ENCODE measurements at places on chromosomes 3 and 15.

DNA sequence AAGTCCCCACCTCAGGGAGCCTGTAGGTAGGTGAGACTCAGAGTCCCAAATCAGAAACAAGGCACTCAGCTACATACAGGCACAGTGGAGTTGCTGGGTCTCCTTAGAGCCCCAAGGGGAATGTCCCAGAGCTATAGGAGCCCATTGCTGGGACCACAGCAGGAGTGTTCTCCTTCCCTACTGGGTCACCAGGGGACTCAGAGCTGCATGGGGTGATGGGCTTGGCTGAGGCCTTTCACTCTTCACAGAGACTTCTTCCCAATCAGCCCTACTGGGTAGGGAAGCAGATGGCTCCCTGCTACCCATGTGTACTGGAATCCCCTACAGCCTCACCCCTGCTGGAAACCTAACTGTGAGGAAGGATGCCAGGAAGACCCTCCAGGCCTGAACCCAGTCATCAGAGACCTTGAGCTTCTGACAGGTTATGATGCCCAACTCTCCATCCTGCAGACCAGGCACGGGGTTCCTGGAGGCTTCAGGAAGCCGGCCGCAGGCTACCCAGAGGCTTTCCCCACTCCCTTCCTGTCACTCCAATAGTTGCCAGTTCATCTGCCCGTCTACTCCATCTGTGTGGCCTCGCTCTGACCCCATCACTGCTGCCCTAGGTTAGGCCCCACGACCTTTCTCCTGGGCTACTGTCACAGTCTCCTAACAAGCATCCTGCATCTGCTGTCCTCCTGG lies 24.0 kb downstream of the RASGRF1 start:
- DNase-seq, result no peak

- DNase-seq, result no peak
Observed at GRCh38 chr15:91694831-91695210, 158.7 kb upstream of the SLCO3A1 start.

DNA sequence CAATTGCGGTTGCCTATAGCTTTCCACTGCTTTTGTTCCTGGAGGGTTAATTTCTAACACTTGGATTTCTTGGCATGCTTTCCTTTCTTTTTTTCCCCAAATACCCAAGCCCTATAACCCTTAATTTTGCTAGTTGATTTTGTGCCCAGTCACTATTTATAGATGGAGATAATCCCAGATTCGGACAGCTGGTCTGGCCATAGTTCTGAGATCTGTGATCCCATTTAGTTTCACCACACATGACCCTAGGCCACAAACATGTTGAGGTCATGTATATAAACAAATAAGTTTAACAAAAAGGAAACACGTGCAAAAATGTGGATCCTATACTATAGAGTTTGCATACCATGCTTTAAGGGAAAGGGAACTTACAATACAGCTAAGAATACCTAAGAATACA lies 111.4 kb downstream of the ZMAT3 start:
- no peak for DNase-seq

- no peak for DNase-seq
Observed at GRCh38 chr15:25694239-25694584, 168.9 kb downstream of the ATP10A start.

GRCh38 chr3:14744556-14744955 lies 69.6 kb downstream of the C3orf20 start:
- DNase-seq, result no peak

DNA sequence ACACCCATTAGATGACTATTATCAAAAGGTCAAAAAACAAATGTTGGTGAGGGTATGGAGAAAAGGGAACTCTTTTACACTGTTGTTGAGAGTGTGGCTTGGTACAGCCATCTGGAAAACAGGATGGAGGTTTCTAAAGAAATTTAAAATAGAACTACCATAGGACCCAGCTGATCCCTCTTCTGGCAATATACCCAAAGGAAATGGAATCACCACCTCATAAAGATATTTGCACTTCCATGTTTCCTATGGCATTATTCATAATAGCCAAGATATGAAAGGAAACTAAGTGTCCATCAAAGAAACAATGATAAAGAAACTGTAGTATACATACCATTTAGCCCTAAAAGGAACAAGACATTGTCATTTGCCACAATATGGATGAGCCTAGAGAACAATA lies 186.3 kb downstream of the SCAPER start:
- no peak for DNase-seq

DNA sequence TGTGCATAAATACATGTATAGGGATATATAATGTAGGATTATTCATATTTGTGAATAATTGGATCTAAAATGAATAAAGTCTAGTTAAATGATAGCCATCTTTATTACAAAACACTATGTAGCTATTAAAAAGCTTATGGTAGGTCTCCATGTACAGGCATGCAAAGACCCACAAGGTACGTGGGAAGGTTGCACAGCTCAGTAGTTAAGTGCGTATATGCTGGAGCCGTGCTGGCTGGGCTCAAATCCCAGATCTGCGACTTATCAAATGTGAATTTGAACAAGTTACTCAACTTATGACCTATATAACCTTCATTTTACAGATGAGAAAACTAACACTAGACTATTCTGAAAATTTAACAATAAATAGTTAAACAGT lies 100.6 kb downstream of the MYH15 start:
- no peak for DNase-seq

DNA sequence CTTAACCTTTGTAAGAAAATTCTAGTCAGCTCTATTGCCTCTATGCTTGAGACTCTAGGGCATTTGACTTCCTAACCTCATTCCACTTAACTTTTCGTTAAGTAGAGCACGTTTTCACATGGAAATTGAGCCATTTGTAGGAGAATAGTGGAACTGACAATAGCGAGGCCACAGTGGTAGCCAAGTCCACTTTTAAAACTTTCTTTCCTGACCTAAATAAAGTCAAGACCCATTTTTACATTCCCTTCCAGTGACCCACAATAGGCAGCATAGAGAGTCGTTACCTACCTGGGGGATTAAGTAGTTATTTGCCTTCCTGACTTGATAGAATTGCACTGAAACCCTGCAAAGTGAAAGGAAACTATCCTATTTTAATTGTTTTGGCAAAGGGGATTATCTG lies 386.0 kb upstream of the NECTIN3 start:
- no peak for DNase-seq

GRCh38 chr3:178072391-178073305 lies 463.6 kb upstream of the KCNMB2 start:
- no peak for DNase-seq

DNA sequence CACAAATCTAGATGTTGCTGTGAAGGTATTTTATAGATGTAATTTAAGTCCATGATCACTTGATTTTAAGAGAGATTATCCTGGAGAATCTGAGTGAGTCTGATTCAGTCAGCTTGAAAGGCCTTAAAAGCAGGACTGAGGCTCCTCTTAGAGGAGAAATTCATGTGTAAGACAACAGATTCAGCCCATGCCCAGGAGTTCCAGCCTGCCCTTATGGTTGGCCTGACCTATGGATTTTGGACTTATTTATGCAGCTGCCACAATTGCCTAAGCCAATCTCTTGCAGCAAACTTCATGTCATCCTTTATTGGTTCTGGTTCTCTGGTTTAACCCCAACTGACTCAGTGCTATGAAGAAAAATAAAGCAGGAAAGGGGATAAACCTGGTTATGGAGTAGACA lies 296.5 kb upstream of the RASGRP1 start:
- no peak for DNase-seq

DNA sequence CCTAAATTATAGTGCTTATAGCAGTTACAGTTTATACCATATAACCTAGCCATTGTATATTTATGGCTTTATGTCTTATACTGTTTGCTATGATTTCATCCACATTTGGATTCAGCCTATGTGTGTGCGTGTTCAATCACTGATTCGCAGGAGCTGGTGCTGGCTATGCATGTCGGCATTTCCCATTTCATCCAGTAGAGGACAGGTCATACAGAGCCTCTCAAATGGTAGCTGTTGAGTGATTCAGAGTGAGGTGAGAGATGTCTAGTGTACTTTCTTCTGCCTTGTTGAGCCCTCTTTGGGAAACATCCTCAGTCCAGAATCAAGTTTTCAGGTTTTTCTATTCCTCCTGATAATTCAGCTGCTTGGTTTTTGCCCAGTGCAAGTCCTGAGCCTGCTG lies 76.1 kb downstream of the FRMD4B start:
- no peak for DNase-seq

DNA sequence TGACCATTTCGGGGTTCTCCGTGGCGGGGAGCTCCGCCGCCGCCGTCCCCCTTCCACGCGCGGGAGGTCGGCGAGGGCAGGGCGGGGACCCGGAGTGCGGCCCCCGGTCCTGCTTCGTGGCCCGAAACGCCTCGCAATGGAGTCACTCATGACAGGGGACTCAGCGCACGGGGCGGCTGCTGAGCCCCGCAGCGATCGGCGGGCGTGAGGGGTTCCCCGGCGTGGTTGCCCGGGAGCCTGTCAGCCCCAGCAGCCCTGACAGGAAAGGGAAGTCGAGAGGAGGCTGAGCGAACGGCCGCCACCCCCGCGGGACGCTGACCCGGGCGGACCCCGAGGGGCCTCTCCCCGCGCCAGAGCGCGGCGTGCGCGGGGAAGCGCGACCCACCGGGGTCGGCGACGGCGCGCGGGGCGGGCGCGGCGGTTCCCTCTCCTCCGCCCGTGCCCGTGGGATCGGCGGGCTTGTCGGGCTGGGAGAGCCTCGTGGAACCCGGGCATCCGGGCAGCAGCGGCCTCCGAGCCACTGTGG lies 564 bp upstream of the PIGZ start:
- DNase-seq, result peak; percentile 62

GRCh38 chr3:191143224-191143623 lies 55.8 kb upstream of the OSTN start:
- no peak for DNase-seq

DNA sequence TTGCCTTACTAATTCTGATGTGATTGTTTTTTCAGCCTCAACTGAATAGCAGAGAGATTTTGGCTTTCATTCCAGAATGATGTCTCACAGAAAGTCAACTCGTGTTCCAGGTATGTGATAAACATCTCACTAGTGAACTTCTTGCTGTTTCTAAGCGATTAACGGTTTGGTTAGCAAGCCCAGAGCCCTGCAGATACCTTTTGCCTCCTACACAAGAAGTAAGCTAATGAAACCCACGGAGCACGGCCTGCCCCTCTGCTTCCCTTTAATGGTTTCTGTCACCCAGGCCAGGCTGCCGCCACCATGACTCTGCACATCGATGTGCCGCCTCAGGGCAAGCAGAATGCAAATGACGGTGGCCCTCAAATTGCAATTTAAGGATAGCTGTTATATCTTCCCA lies 155.9 kb upstream of the ICE2 start:
- no peak for DNase-seq

DNA sequence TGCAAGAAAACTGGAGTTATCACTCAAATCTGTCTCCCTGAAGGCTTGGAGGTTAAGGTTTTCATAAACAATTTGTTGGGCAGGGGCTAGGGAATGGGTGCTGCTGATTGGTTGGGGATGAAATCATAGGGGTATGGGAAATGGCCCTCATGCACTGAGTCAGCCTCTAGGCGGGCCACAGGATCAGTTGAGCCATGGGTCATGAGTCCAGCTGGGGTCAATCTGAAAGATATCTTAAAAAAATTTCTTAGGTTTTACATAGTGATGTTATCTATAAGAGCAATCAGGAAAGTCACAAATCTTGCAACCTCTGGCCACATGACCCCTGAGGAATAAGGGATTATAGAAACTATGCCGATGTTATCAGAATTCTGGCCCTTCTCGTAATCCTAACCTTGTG lies 491.7 kb downstream of the ZIC1 start:
- DNase-seq, result no peak

DNA sequence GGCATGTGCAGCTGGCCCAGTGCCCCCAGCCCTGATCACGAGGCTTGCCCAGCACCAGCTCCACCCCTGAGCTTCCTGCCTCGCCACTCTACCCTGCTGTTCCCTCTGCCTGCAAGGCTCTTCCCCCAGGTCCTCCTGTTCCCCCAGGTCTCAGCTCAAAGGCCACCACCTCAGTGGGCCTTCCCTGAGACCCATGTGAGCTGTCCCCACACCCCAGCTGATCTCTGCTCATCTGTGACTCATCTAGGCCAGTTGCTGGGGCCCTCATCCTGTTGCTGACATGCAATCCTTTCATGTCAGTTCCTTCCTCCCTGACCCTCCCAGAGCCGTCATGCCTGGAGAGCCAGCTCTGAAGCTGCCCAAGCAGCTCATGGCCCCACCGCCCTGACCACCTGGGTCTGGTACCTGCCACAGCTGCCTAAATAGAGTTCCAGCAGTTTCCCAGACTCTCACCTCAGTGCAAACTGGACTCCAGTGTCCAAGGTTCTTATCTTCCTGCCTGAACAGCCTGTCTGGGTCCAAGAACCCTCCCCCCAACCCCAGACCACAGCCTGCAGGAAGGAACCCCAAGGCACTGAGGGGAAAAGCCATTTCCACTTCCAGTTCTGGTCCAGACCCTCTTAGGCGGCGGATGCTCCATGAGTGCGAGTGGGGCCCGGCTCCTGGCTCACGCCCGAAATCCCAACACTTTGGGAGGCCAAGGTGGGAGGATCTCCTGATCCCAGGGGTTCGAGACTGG lies 116.6 kb upstream of the IQSEC1 start:
- DNase-seq, result peak; percentile 22

GRCh38 chr15:38600236-38600635 lies 35.6 kb upstream of the RASGRP1 start:
- DNase-seq, result no peak

DNA sequence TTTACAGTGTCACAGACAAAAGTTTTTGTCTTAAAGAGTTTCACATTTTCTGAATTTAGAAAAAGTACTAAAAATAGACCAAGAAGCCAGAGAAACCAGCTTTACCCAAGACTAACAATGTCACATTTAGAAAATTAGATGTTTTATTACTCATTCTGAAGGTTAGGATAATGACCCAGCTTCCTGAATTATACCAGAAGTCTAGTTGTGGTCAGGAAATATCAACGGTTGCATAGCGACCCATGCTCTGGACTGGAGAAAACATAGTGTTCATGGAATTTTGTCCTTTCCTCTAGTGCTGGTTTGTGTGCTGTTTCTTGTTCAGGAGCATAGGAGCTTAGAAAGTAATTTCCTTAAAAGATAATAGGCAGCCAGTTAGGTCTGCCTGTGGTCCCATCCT lies 59.0 kb downstream of the DPPA2 start:
- no peak for DNase-seq

DNA sequence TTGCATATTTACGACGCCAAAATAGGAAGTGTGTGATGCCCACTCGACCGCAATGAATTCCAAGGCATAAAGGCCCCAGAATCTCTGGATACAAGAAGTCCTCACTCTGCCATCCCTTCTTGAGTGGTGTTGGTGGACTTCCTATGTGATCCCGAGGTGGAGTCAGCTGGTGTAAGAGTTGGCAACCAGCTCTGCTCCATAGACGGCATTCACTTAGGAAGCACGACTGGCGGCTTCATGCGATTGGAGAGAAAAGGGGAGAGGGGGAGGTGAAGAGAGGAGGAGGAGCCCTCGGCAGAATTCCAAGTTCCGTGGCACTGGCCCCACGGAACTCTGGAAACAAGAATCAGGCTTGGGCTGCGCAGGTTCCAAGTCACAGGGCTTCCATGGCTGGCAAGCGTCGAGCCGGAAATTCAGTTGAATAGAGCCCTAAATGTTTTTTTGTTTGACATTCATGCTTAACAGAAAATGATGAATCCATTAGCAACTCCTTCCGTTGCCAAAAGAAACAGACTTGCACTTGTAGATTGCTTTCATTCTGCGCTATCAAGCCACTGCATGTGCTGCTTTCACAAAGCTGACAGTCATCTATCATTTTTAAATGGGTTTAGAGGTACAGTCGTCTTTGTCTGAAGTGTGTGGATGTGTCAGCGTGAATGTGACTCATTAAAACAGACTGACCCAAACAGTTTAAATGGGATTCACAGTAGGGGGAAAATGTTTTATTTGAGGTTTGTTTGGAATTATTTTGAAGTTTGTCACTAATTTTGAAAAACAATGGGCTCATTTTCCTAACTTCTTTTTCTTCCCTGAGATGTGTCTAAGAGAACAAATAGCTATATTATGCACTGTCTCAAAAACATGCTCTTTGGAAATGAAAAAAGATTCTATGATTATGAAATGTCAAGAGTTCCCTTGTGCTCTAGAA lies 428.3 kb upstream of the ATP11B start:
- no peak for DNase-seq

All from stimulated activated naive CD8-positive, alpha-beta T cell treated with anti-CD3 and anti-CD28 coated beads, Interleukin-15, Interleukin-2, amounts not matched to agents 100 U/mL and 50 U/mL, for 24 hours (primary cell).